PC-3 (cell line): ENCODE measurements at places on chromosomes 11 and 22. TPM values are rescaled to one million over a fixed set of nuclear protein-coding genes. Genes with fewer than 3 reads are reported as not detected.

- no peak overlapping the region for H3K4me3 ChIP-seq
- no peaks in the 10 kb centered on the region for H3K36me3 ChIP-seq
- H3K27ac ChIP-seq: no peak overlapping the region
- peaks cover 10% of the 10 kb centered on the region for H3K4me1 ChIP-seq
Measured at GRCh38 chr11:121159741-121160140, 58.7 kb downstream of the TECTA start.

- no peak overlapping the region for H3K4me3 ChIP-seq
- DNase-seq: no peak
- peaks cover 56% of the 10 kb centered on the region for H3K27me3 ChIP-seq
- H3K27ac ChIP-seq: no peak overlapping the region
Measured at GRCh38 chr22:22091400-22091878, 108.9 kb upstream of the TOP3B start.

GRCh38 chr11:61781585-61781984 is 10.8 kb downstream of the TMEM258 start:
- no peak for DNase-seq
- peaks cover 12% of the 10 kb centered on the region; the same call in 1 of the 2 replicates for H3K36me3 ChIP-seq
- H3K27ac ChIP-seq: no peak overlapping the region
- H3K27me3 ChIP-seq: no peaks in the 10 kb centered on the region
- no peaks in the 10 kb centered on the region for H3K4me1 ChIP-seq
- H3K4me3 ChIP-seq: no peak overlapping the region

DNA sequence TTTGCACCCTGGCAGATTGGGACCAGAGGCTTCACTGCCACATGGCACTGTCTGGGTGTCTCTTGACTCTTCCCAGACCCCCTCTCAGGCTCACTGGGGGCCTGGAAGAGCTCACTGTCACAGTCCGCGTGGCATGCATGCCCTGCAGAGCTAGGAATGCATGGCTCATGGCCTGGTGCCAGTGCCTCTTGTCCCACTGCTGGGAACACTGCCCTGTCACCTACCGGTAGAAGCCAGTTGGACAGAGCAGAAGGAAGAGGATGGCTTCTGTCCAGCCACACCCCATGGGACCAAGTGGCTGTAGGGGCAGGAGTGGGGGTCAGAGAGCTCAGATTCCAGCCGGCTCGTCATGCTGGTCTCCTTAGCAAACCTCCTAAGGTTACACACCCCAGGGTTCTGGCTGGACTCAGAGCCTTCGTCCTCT is 29.7 kb downstream of the MB start:
- H3K36me3 ChIP-seq: no peaks in the 10 kb centered on the region; the same call in 1 of the 2 replicates
- no peaks in the 10 kb centered on the region for H3K27me3 ChIP-seq
- peak overlapping the region; percentile 70 for H3K27ac ChIP-seq
- H3K4me1 ChIP-seq: peaks cover 42% of the 10 kb centered on the region

DNA sequence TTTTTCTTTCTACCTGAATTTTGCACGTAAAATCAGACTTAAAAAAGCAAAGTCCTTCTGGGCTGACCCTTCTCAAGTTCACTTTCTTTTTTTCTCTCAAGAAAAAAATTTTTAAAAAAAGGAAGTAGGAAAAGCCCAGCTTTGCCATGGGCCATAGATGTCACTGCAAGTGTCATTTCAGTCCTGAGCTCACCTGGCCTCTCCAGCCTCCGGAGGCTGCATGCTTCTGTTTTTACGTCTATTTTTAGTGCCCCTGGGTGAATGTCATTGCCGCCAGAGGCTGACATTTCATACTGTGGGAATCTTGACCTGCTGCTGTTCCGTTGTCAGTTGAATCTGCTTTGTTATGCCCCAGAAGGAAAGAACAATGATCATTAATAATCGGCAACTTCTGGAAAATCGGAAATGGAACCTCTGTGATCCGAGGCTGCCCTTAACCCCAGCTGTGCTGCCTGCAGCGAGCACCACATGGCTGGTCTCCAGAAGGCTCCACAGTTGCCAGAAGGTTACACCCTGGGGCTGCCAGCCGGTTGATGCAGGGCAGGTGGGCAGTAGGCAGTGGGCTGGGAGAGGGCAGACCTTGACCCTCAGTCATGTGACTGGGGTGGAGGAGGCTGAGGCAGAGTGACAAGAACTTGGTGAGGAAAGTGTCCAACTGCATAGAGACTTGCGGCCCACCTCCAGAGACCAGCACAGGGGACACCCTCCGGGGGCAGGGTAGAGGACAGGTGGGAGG is 16.7 kb upstream of the MYEOV start:
- no peaks in the 10 kb centered on the region for H3K36me3 ChIP-seq
- DNase-seq: no peak
- H3K4me3 ChIP-seq: no peak overlapping the region
- peak overlapping the region; percentile 91 for H3K27ac ChIP-seq
- H3K27me3 ChIP-seq: no peaks in the 10 kb centered on the region
- peaks cover 69% of the 10 kb centered on the region for H3K4me1 ChIP-seq

DNA sequence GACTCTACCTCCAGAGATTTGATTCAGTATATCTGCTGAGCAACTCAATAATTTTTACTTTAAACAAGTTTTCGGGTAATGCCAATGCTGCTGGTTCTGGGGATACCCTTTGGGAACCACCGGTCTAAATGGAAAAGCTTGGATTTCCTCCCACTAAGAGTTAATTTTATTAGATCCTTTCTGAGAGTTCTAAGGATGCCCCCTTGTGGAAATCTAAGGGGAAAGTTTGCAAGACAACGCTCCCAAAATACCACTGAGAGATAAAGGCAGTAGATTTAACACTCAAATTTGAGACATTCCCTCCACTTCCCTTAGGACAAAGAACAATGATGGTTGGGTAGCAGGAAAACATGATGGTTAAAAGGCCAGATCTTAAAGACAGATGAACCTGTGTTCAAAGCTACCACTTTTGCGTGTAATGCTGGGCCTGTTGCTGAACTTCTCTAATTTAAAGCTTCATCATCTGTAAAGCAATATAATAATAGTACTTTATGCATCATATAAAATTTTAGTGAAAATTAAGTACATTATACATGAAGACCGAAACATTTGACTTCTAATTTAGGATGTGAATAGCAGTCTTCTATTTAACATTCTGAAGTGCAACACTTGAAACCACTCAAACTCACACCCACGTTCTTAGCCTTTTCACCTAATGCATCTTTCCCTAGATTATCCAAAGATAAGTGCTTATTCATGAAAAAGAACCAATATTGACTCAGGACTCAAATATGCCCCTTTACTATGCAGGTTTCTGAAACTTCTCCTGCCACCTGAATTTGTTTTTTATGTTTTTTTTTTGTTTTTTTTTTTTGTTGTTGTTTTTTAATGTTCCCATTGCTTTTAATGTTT is 110.1 kb upstream of the LUZP2 start:
- no peak overlapping the region for H3K27ac ChIP-seq
- no peaks in the 10 kb centered on the region for H3K27me3 ChIP-seq

- no peak overlapping the region for H3K4me3 ChIP-seq
- H3K27ac ChIP-seq: no peak overlapping the region
- DNase-seq: no peak
- H3K4me1 ChIP-seq: no peaks in the 10 kb centered on the region
- H3K27me3 ChIP-seq: no peaks in the 10 kb centered on the region
- H3K36me3 ChIP-seq: no peaks in the 10 kb centered on the region
Measured at GRCh38 chr11:92458486-92458885, 233.9 kb downstream of the FAT3 start.

- no peaks in the 10 kb centered on the region for H3K4me1 ChIP-seq
- no peak overlapping the region for H3K4me3 ChIP-seq
Measured at GRCh38 chr22:24772493-24773220, 1.9 kb downstream of the PIWIL3 start.

DNA sequence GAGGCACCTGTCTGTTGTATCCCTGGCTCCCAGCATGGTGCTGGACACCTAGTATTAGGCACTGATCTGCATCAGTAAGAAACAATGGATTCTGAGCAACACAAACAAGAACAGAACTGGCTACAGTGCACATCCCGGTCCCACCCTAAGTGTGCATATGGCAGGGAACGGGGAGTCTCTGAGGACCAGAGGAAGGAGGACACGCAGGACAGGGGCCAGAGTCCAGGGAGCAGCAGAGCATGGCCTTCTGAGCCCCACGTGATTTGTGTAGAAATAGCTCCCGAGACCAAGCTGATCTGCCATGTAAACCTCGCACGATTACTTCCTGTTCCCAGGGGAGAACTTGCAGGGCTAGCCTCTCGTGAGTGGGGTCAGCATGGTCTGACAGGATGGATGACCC is 12.7 kb upstream of the SNX32 start:
- H3K4me1 ChIP-seq: peaks cover 4% of the 10 kb centered on the region; the same call in 1 of the 2 replicates
- H3K27me3 ChIP-seq: no peaks in the 10 kb centered on the region

DNA sequence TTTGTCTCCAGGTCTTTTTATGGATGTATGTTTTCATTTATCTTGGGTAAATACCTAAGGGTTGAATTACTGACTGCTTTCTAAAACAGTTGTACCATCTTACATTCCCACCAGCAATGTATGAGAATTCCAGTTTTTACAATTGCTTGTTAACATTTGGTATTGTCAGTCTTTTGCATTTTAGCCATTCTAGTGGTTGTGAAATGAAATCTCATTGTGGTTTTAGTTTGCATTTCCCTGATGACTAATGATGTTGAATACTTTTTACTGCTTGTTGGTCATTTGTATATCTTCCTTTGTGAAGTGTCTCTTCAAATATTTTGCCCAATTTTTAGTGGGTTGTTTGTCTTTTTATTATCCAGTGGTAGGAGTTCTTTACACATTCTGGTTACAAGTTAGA is 92.8 kb downstream of the ARFGAP2 start:
- no peak overlapping the region for H3K4me3 ChIP-seq
- peak; percentile 73 for DNase-seq
- H3K27me3 ChIP-seq: no peaks in the 10 kb centered on the region

DNA sequence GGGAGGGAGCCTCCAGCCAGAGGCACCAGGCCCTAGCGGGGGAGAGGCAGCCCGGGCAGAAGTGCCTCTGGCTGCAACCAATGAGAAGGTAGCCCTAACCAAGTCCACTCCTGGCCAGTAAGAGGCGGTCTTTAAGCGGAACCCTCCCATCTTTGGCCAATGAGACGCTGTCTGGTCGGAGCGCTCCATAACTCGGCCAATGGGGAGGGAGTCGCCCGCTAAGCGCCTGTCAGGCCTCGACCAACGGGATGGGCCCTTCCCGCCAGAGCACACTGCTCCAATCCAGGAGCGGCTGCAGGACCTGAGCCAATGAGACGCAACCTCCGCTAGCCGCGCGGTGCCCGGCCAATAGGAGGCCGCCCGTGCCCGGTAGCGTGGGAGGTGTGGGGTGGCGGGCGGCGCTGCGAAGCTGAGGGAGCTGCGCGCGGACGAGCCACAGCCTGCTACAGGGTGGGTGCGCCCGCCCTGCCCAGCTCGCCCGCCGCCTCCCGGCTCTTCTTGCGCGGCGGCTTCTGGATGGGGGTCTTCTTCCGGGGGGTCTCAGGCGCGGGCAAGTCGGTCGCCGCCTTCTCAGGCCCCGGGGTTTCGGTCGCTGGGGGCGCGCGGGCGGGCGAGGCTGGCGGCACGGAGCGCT is 12.6 kb downstream of the SCARF2 start:
- H3K4me3 ChIP-seq: no peak overlapping the region
- H3K27ac ChIP-seq: no peak overlapping the region
- no peaks in the 10 kb centered on the region for H3K27me3 ChIP-seq
- DNase-seq: no peak

DNA sequence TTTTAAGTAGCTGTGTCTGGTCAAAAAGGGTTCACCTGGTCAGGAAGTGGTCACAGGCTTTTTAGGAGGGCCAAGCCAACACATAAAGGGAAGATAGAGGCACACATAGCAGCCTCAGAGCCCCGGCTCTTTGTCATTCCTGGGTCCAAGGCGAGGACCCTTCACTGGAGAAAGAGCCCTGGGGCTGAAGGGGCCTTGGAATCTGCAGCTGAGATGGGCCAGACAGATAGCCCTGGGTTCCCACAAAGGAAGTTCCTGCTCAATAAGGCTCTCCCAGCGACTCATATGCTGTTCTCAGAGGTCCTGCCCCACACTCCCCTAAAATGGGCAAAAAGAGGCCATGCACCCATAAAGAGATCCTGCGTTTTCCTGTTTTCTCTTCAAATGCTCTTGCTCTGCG is 77.7 kb downstream of the LINC01488 start:
- H3K4me1 ChIP-seq: no peaks in the 10 kb centered on the region
- no peak overlapping the region for H3K27ac ChIP-seq
- DNase-seq: no peak
- H3K36me3 ChIP-seq: no peaks in the 10 kb centered on the region
- no peak overlapping the region for H3K4me3 ChIP-seq

GRCh38 chr11:33479231-33479630 is 221.4 kb downstream of the C11orf91 start:
- H3K4me3 ChIP-seq: no peak overlapping the region
- H3K4me1 ChIP-seq: peaks cover 16% of the 10 kb centered on the region

DNA sequence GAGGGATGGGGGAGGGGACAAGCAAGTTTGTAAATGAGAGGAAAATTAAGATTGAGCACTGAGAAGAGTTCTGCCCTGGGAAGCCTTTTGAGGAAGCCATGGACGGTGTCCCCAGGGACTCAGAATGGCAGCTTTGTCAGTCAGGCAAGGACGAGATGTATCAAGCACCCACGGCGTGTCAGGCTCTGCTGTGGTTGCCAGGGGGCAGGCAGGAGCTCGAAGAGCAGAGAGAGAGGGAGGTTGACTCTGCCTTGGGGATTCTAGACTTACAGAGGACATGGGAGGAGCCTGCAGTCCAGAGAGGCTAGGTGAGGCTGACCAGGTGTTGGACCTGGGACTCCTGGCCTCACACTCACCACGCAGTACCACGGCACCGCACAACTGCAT is 29.1 kb upstream of the SYT7 start:
- H3K36me3 ChIP-seq: no peaks in the 10 kb centered on the region
- no peaks in the 10 kb centered on the region for H3K27me3 ChIP-seq

GRCh38 chr11:123301696-123302400 is 106.8 kb upstream of the CLMP start:
- no peaks in the 10 kb centered on the region for H3K36me3 ChIP-seq
- peak; percentile 72 for DNase-seq
- peaks cover 29% of the 10 kb centered on the region for H3K4me1 ChIP-seq
- H3K27ac ChIP-seq: no peak overlapping the region; the same call in 1 of the 2 replicates

- no peak overlapping the region for H3K27ac ChIP-seq
- H3K4me3 ChIP-seq: no peak overlapping the region
- peaks cover 20% of the 10 kb centered on the region for H3K4me1 ChIP-seq
- DNase-seq: no peak
Measured at GRCh38 chr11:68581439-68581838, 102.9 kb upstream of the GAL start.

DNA sequence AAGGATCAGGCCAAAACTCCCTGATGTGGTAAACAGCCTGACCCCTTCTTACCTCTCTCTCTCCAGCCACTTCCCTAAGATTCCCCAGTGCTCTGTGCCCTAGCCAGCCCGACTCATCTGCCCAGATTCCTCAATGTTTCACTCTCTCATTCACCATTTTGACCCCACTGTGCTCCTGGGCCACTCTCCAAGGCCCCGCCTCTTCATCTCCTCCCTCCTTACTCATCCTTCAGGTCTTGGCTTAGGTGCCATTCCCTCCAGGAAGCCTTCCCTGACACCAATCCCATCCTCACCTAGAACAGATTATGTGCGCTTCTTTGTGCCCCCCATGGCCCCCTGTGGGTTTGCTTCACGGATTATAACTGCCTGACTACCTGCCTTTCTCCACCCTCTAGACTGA is 13.2 kb downstream of the SLC43A3 start:
- peak; percentile 28 for DNase-seq
- no peak overlapping the region for H3K27ac ChIP-seq
- H3K36me3 ChIP-seq: 0 out of 2 replicates have a peak, but pooled peaks cover 8% of the 10 kb centered on the region
- H3K4me3 ChIP-seq: no peak overlapping the region
- no peaks in the 10 kb centered on the region for H3K4me1 ChIP-seq

The TMEM25 gene
- 49.8 and 50.4 TPM in 2 replicates for total RNA-seq

The OR52H1 gene
- total RNA-seq: not detected in 2 replicates

The OR5AN1 gene
- total RNA-seq: not detected in 2 replicates

The OR2AT4 gene
- total RNA-seq: not detected in 2 replicates

The MS4A6E gene
- total RNA-seq: not detected in 2 replicates

The SEPTIN3 gene
- total RNA-seq: 1.2 and 3.6 TPM in 2 replicates
